HCEC 1CT (cell line): ENCODE measurements at places on chromosomes 1 and 21.
A peak's percentile ranks its signal among the peaks of the same experiment; 100 is the strongest.

- no peak for DNase-seq
Observed at GRCh38 chr1:227532019-227532619, 31.2 kb upstream of the ZNF678 start.

GRCh38 chr1:32255072-32256071, 4.3 kb downstream of the LCK start:
- DNase-seq: no peak

DNA sequence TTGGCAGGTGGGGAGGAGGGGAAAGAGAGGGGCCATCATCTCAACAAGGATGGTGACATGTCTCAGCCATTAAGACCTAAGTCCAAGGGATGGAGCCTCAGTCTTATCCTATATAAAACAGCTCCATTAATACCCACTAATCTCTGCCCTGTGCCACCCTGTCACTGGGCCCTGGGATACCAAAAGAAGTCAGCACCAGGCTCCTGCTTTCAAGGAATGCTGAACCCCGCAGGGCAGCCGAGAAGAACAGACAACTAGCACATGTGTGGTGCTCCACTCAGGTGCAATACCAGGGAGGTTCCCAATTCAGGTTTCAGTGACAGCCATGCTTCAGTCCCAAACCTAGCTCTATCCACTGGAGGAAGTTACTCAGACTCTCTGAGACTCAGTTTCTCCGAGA, 128.4 kb downstream of the GRIK3 start:
- no peak for DNase-seq

GRCh38 chr1:226111883-226112261, 49.4 kb downstream of the H3-3A start:
- DNase-seq: no peak

DNA sequence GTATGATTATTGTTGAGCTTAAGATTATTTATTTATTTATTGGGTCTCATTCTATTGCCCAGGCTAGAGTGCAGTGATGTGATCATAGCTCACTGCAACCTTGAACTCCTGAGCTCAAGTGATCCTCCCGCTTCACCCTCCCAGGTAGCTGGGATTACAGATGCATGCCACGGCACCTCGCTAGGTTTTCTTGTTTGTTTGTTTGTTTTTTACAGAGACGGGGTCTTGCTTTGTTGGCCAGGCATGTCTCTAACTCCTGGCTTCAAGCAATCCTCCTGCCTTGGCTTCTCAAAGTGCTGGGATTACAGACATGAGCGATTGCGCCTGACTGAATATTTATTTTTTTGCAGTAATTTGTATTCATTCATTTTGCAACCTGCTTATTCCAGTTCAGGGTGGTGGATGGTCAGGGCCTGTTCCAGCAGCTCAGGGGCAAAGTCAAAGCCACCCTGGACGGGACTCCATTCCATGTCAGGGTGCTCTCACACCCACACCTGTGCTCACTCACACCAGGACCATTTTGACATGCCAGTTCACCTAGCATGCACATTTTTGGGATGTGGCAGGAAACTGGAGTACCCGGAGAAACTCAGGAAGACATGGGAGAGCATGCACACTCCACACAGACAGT, 29.6 kb upstream of the RASAL2 start:
- DNase-seq: no peak

DNA sequence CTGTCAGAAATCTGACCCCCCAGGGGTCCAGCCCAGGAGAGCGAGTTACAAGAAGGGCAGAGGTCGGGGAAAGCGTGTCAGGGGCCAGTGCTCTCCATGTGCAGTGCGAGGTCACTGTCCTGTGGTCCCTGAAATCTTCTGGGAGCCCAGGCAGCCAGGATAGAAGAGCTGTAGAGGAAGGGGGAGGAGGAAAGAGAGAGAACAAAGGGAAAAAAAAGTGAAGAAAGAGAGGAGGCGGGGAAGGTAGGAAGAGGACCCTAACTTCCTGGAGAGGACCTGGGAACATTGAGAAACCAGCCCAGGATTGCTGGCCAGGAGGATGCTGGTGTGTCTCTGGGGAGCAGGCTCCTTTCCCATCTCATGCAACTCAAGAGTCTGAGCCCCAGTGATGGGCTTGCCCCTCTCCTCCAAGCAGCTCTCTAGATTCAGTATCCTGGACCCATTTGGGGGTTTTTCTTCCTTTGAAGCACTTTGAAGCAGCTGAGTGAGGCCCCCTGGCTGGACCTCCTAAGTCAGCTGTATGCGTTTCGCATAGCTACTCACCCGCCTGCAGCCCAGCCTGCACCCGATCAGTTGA, 6.8 kb upstream of the INAVA start:
- DNase-seq: no peak

DNA sequence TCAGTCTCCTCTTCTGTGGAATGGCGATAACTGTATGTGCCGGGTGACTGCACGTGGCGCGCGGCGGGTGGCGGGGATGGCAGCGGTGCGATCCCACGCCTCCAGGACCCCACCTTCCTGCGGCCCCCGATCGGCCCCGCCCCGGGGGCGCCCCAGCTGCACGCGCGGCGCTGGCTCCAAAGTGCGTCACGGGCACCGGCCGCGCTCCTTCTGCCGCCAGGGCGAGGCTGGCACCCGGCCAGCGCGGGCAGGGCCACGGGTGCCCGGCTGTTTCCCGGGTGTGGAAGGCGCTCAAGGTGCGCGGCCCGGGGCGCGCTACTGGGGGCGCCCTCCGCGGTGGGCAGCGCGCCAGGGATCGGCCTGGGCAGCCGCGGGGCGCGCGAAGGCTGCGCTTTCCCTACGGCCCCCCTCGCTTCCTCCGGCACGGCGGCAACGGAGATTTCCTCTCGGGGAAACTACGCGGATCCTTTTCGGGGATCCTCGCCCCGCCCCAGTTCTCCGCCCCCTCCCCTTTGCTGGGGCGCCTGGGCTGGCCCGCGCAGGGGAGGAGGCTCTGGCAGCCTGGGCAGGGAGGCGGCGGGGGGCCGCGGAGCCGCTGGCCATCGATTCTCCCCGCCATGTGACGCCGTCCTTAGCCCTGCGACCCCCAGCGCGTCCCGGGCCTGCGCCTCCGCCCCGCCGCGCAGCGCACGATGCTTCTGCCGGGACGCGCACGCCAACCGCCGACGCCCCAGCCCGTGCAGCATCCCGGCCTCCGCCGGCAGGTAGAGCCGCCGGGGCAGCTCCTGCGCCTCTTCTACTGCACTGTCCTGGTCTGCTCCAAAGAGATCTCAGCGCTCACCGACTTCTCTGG, at the start of gene EVA1C:
Gene EVA1C (plus strand): TSS at position 545 of the 853 bp plus-strand sequence. CDS start 148 bp downstream, at position 693.
- peak; percentile 29 for DNase-seq

DNA sequence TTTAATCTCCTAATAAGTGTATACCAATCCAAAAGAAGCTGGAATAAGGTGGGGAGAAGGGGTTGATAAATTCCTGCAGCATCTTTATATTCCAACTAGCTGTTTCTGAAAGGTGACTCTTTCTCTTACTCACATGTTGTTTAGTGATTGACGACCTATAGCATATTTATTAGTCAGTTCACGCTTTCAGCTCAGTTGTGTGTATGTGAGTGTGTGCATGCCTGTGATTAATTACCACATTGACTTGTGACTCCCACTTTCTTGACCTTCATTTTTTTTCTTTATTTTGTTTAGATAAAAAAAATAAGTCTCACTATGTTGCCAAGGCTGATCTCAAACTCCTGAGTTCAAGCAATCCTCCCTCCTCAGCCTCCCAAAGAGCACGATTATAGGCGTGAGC, 44.4 kb downstream of the ATP2B4 start:
- DNase-seq: peak; percentile 80

DNA sequence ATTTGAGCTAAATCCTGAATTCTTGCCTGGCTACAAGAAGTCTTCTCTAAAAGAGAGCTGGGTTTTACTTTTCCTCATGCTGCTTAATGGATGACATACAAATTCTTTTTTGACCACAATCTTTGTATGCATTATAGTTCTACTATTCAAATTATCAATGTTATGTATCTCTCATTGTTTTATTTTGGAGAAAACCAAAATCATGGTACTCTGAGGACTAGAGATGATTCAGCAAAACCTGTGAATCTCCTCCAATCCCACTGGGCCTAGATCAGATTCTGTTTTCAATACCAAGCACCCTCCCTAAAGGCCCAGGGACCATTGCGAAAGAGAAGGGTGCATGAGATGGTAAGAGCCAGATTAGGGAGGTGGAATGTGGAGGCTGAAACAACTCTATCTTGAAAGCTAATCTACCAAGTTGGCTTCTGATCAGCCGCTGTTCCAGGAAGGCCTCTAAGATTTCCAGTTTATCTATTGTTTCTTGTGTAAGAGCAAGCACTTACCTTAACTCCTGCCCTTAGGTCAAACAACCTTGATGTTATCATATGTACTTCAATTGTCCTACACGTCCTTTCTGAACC, 547.2 kb downstream of the PLPP3 start:
- no peak for DNase-seq

GRCh38 chr1:46133781-46134350, 1.4 kb upstream of the PIK3R3 start:
- no peak for DNase-seq

DNA sequence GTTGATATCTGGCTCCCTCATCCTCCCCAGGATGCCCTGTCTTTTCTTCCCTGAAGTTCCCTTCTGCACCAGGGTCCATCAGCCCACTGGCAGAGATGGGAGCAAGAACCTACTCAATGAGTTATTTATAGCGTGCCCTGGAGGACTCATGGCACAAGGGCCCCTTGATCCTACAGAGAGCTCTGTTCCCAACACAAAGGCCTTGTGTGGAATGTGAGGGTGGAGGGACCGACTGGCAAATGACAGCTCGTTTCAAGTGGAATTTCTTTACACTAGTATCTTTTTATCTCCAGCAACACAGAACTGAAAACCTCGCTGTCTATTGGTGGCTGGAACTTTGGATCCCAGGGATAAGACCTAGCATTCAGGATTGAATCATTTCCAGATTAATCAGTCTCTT, 22.4 kb downstream of the CHI3L2 start:
- DNase-seq: no peak

- DNase-seq: peak; percentile 54
Observed at GRCh38 chr1:16248603-16249516, 11.9 kb upstream of the CPLANE2 start.

DNA sequence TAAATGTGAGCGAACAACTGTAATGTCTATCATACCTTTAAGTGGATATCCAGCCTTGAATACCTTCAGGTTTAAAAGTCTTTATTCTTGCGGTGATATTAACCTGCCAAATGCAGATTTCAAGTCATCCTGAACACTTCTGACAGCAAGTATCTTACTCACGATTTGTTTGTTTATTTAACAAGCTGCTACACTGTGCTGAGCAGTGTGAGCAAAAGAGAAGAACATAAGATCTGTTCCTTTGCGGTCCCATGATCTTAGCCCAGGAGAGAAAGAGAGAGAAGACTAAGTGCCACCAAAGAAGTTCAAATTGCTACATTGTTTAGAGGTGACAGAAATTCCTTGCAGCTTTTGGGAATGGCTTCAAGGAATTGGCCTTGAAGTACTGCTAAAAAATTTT, 9.5 kb upstream of the IL24 start:
- DNase-seq: peak; percentile 41

DNA sequence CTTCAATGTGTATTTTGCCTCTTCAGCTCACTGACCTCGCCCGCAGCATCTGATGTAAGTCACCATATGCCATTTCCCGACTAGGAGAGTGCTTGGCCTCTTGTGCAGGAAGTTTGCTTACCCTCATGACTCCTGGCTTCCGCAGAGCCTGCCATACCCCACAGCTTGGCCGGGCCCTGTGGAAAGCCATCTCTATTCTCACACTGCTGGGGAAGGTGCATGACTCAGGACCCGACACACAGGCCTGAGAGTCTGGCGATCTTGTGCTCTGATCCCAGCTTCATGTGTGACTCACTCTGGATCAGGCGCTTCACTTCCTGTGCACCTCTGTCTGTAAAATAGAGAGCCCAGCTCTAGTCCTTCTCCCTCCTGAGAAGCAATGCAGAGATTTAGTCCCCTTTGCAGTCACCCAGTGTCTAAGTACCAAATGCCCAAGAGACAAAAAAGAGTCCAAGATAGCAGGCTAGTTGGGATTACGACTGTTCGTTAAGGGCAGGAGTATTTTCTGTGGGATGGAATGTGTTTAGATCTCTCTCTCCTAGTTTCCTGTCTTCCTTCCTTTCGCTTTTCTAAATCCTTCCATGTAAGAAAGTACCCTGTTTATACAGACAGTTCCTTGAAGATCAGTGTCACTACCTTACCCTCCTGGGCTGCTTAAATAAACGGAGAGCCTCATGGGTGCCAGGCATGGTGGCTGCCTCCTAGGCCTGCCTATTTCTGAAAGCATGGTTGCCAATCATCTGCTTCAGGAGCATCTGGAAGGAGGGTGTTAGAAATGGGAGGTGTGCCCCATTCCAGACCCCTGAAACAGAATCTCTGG, 62.8 kb upstream of the KIF26B start:
- DNase-seq: peak; percentile 99

GRCh38 chr21:37350472-37350871, 16.1 kb upstream of the DYRK1A start:
- DNase-seq: no peak

DNA sequence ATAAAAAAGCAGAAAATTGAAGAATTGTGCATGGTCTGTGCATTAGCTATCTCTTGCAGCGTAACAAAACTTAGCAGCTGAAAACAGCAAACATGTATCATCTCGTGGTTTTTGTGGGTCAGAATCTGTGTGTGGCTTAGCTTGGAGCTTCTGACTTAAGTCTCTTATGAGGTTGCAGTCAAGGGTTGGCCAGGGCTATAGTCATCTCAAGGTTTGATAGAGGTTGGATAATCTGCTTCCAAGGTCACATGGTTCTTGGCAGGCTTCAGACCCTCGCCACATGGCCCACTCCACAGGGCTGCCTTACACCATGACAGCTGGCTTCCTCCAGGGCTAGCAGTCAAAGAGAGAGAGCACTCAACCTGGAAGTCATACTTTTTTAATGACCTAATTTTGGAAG, 35.9 kb downstream of the CNST start:
- no peak for DNase-seq
